ENCODE measurements at places on chromosomes 11 and 22.

DNA sequence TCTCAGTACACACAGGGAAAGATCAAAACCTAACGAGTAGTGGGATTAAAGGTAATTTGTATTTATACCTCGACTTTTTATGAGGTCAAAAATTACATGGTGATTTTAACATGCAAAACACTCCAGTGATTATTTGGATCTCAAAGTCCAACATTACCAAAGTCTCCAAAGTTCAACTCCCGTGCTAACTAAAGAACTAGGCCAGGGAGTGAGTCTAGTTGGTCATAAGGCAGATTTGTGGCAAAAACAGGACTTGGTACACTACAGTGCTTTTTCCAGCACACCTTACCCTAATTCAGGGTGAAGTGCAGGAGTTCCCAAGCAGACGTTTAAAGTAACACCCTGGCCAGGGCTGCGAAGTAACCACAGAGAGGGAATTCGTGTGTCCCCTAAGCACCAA is 1.1 kb downstream of the PUS3 start:
- DNase-seq = no peak

DNA sequence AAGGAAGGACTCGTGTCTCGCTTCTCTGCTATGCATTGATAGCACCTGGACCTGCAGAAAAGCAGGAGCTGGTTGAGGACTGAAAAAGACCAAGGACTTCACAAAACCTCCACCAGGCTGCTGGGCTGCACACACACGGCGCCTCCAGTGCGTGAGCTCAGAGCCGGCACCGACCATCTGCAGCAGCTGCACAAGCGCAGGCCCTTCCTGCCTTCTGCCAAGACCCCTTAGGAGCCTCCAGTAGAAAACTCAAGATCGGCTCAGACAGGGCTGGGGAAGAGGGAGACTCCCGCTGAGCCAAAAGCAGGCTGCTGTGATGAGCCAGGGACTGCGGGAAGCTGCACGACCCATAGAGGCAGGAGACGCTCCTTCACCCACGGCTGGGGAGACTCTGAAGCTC is 70.9 kb downstream of the PHF21B start:
- DNase-seq = no peak

DNA sequence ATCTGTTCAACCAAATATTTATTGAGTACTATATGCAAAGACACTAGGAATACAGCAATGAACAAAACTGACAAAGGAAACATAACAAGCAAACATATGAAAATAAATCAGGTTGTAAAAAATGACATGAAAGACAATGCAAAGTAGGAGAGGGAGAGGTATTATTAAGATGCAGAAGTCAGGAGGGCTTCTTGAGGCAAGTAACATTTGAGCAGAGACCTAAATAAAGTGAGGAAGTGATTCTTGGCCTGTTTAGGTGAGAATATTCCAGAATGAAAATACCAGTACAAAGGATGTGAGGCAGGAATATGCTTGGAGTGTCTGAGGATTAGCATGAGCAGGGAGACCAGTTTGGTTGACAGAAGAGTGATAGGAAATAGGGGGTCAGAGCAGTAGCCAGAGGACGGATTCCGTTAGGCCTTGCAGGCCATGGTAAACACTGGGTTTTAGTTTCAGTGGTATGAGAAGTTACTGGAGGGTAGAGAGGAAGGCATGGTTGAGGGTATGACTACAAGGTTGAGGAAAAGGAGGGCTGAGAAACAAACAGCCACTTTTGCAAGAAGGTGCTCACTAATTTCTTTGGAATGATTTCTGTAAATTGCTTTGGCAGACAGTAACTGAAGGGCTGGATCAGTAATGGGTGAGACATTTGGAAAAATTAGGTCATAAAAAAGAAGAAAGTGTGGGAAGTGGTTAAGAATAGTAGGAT is 191.9 kb downstream of the SWAP70 start:
- no peak for DNase-seq

DNA sequence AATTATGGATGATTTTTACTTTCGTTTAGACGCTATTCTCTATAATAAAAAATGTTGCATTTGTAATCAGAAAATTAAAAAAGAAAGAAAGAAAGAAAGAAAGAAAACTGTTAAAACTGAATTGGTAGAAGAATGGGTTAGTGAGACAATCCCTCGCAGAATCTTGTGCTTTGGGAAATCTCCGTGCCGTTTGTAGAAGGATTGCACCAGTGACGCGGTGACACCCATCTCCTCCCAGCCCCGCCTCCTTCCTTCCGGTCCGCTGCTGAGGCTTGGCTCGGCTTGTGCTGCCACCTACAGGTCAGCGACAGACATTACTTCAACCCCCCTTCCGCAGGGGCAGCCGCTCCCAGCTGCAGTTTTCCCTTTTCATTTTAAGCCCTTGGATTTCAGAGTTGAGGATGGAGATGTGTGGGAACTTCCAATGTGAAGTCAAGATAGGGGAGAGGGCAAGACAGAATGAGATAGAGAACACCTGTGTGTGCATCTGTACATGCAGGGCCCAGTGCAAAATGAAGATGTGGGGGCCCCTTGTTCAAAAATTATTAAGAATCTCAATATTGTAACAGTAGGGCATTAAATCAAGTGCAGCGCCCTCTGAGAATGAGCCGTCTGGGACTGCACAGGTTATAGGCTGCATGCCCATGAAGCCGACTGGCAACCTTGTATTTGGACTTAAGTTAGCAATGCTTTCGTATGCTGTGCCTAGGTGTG is 41.1 kb downstream of the TST start:
- DNase-seq = peak; percentile 77

DNA sequence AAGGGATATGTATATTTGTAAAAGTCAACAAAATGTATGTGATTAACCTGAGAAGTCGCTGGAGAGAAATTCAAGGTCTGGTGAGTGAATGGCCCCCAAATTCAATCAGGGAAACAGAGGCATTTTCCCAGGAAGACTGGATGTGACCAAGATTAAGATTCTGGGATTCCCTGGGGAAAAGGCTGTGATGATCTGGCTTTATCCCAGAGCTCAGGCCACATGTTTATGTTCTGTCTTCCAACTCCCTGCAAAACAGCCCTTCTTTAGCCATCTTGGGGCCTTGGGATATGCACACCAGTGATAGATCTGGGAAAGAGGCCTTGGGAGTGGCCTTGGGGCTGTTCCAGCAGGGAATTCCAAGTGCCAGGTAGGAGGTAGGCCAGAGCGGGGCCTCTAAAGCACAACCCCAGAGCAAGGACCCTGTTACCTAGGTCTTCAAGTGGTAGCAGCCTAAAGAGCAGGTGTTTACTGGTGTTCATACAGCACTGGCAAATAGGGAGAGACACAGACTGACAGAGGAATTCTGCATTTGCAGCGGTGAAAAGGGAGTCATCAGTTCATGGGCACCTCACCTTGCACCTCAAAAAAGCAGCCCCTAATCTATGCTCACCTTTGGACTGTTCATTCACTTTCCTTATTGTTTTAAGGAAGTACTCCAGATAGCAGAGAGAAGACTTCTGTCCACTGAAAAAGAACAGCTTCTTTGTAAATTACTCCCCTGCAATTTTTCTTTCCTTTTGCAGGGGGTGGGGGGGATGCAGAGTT is 312.4 kb downstream of the BUD13 start:
- DNase-seq = no peak
